ENCODE measurements at places on chromosomes 7 and 10.

GRCh38 chr7:28245123-28245878 lies 64.7 kb upstream of the JAZF1 start:
- DNase-seq: no peak

DNA sequence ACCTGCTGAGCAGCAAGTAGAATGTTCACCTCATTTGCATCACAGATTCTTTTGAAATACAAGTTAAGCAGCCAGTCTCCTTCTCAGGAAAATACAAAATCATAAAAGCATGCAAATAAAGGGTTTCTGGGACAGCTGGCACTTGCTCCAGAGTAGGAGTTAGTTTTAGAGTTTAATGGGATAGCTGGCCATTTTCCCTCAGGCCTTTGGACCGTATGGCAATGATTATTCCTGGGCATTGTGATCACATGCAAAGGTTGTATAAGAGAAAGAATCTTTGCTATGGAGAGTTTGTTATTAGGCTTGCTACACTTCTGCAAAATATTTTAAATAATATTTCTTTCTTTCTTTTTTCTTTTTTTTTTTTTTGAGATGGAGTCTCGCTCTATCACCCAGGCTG lies 240.8 kb downstream of the CDK14 start:
- no peak for DNase-seq

- DNase-seq: no peak
These were observed 254.1 kb downstream of the ADARB2 start for GRCh38 chr10:1483246-1483645.

DNA sequence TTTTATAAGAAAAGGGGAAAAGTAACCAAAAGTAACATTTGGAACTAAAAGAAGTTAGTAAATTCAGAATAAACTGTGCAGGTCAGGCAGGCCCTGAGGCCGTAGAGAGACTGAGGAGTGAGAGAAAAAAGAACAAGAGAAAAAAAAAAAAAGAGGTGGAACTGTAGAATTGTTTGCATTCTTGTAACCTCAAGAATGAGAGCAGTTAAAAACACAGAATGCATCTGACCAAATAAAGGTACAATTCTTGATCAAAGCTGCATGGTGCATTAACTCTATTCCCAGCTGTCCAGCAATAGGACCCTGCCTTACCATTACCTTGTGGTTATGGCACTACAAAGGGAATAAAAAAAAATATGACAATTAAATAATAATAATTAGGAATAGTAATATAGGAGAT lies 170.1 kb upstream of the SEMA3A start:
- DNase-seq: peak; percentile 55

DNA sequence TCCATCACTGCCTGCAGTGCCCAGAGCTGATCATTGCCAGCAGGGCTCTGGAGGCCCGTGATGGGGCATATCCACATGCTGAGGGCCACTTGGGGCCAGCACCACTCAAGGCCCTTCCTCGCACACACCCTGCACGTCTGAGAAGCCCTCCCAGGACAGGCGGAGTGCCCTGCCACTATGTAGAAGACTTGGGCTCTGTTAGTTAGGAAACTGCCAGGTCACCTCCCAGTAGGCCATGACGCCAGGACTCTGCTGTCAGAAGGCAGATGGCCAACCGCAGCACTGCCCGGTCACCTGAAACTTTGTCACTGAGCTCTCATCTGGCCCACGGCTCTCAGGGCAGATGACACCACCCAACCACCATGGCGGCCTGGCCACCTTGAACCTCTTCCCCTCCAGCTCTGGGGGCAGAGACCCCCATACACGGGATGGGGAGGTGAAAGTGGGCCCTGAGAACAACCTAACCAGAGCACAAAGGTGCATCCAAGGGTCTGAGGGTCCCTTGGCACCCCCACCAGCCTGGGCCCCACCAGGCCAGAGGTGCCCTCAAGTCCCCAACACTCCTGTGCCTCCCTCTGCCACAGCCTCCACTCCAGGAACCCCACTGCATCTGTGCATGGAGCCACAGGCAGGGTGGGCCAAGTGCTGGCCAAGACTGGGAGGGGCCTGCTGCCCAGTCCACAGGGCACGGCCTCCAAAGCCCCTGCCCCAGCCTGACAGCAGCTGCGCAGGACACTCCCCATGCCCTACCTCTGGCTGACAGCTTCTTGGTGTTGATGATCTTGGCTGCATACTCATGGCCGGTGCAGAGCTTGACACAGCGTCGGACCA lies 41.8 kb downstream of the CAMK2B start:
- DNase-seq: no peak

DNA sequence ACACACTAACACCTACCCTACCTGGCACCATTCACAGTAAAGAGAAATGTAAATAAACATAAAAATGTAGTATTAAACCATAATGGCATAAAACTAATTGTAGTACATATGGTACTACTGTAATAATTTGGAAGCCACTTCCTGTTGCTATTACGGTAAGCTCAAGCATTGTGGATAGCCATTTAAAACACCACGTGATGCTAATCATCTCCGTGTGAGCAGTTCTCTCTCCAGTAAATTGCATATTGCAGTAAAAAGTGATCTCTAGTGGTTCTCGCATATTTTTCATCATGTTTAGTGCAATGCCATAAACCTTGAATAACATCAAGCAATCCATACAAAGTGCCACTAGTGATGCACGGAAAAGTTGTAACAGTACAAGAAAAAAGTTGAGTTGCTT lies 75.4 kb downstream of the CFTR start:
- DNase-seq: no peak

- no peak for DNase-seq
These were observed 188.4 kb downstream of the DYNC1I1 start for GRCh38 chr7:95960706-95961244.

DNA sequence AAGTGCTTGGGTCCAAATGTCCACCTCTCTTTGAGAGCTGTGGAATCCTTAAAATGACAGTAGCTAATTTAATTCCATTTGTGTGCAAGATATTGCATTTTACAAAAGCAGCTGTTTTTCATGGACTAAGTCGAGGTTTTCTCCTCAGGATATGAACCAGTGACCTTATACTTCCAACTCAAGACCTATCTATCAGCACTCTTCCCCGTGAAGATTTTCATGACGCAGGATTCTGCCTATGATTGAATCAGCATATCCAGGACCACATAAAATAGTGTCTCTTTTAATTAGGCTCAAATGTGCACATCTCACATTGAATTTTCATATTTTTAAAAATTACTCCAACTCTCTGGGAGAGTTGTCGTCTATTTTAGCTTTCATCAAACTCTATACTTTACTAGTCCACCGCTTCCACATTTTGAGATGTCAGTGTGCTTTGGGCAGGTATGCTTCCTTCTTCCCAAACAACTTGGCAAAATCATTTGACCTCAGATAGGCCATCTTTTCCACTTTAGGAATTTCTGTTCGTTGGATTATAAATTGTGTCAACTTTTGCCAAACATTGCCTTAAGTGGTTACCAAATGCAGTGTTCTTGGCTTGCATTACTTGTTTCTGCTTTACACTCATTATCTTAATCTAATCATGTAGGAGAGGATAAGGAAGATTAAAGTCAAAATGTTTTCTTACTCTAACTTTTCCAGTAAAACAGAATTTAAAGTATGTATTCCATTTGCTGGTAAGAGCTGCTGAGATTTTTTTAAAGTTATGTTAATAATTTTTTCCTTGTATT lies 39.4 kb downstream of the SEMA3A start:
- DNase-seq: no peak

DNA sequence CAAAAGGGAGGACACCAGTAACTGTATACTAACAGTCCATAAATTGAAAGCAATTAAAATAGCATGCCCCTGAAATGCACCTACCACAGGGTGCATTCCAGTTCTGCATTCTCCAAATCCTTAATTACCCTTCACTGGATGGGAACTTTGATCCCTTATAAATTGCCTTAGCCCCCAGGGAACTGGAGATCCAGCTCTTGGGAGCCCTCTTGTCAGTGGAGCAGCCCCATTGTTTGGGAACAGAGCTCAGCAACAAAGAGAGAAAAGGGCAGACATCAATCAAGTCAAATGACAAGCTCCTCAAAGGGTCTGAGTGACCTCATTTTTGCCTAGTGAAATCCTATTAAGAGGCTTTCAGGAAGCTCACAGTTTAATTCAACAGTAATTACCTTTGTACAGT lies 472.6 kb downstream of the XPNPEP1 start:
- DNase-seq: no peak

DNA sequence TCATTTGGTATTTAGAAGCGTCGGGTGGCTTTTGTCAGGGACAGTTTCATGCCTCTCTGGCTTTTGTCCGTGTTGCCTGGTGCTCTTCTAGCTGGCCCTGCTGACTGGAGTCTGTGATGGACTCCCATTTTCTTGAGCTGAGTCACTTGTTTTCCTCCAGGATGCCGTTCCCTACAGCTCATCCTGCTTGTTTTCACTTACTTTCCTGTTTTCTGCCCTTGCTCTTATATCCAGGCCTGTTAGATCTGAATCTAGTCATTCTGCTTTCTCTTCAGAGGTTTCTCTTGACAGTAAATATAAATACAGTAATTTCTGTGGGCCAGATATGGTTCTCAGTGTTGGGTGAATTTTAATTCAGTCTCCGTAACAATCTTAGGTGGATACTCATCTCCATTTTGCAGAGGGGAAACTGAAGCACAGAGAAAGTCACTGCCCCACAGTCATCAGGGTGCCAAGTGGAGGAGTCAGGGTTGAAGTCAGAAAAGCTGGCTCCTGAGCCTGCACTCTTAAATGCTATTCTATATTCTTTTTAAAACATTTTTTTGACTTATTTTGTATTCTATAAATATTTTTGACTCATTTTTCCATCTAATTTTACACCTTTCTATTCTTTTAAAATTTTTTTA lies 85.4 kb downstream of the CCNY start:
- peak; percentile 85 for DNase-seq

DNA sequence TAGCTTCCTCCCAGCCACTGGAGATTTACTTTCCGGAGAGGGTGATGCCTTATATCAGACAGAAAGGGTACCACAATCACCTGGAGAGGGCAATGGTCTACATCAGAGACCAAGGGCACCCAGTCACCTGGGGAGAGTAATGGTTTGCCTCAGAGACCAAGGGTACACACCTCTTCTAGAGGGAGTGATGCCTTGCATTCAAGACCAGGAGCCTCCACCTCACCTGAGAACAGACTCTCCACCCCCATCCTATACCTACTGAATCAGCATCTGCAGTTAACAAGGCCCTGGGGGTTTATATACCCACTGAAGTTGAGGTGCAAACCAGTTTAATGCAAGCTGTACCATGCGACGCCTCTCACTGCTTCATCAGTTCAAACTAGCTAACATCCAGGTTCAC lies 270.2 kb upstream of the IGFBP3 start:
- no peak for DNase-seq

- DNase-seq: peak; percentile 1
These were observed 1111.6 kb upstream of the SORCS1 start for GRCh38 chr10:108275895-108276685.

- no peak for DNase-seq
These were observed 69.6 kb downstream of the VPS50 start for GRCh38 chr7:93301736-93302135.

GRCh38 chr7:95028683-95029082 lies 121.3 kb downstream of the PPP1R9A start:
- DNase-seq: no peak

GRCh38 chr7:126948664-126949063 lies 304.1 kb downstream of the GRM8 start:
- DNase-seq: no peak

DNA sequence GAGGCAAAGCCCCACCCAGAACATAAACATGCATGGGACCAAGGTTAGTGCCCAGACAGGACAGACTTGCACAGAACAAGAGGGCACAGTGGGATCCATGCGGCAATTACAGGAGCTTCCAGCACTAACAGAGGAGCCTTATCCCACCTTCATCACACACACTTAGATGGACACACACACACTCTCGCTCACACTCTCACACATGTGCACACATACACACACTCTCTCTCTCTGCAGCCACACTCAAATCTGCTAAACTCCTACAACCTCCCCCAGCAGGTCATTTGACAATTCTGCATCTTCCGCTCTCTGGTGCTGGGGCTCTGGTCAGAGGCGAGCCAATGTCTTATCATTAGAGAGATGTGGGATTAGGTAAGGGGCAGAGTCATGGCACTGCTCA lies 120.5 kb downstream of the UBE2H start:
- no peak for DNase-seq

DNA sequence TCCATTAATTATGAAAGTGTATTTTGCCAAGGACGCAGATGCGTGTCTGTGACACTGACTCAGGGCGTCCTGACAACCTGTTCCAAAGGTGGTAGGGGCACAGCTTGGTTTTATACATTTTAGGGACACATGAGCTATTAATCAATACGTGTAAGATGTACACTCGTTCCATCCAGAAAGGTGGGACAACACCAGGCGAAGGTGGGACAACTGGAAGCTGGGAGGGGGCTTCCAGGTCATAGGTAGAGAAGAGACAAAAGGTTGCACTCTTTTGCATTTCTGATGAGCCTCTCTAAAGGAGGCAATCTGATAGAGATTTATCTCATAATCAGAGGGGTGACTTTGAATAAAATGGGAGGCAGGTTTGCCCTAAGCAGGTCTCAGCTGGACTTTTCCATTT lies 82.7 kb upstream of the ZNF746 start:
- DNase-seq: no peak

- no peak for DNase-seq
These were observed 78.2 kb downstream of the FGFR2 start for GRCh38 chr10:121519901-121520493.

- no peak for DNase-seq
These were observed 31.3 kb upstream of the INSYN2A start for GRCh38 chr10:127227663-127228062.

DNA sequence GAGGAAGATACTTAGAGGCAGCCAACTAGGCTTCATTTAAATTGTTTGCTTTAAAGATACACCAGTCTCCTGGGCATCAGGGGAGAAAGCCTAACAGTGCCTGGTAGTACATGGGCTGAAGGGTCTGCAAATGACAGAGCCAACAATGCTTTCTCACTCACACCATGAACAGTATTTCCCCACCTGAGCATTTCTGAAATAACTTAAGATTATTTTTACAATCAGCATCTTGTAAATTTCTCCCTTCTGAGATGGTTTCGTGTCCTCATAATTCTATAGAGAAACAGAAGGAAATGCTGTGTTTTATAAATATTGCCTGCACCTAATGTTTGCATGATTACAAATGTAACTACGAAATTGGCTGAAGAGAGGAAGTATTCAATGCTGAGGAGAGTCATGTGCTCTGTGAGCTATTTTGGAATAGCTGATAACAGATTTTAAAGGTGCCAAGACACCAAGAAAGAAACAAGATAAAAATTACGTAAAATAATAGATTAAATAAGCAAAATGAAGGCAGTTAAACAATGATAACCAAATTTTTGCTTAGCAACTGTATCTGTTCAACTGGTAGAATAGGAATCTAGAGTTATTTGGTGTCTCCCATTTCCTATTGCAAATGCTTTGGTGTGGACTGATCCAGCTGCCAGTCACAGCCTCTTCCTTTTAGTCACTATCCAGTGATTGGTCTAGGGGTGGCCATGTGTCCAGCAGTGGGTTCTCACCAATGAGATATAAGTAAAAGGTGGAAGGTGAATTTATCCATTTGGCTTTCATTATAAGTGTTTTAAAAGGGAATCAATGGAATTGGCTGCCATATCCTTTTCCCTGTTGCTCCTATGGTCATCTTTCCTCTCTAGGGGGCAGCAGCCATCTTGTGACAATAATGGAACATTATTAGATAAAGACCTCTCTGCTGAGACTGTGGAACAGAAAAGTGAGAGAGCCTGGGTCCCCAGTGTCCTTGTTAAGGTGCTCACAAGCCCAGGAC lies 167.9 kb upstream of the SLC26A5 start:
- peak; percentile 33 for DNase-seq

GRCh38 chr7:151321341-151321740 lies 20.3 kb upstream of the NUB1 start:
- no peak for DNase-seq

GRCh38 chr7:57375783-57376182 lies 74.2 kb upstream of the ZNF716 start:
- no peak for DNase-seq

- DNase-seq: no peak
These were observed 290.1 kb upstream of the ZMIZ1 start for GRCh38 chr10:78778444-78779338.
